ENCODE measurements at places on chromosomes 5 and 9.

GRCh38 chr9:134560654-134561053 lies 80.9 kb upstream of the COL5A1 start:
- no peak for DNase-seq

DNA sequence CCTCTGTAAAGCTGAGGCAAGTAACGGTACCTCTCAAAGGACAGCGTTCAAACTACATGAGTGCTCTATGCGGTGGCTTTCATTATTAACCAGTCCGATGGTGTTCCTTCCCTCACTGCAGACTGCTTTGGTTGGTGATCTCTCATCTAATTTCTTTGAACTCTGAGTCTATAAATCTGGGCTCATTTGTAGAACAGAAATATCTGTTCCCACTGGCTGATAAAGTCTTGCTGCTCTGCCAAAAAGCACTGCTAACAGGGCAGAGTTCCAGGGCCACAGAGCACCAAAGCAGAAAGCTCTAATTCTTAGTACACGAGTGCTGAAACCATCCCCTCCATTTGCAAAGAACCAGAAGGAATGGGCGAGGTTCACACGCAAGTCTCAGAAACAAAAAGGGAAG lies 81.9 kb downstream of the MED27 start:
- no peak for DNase-seq

DNA sequence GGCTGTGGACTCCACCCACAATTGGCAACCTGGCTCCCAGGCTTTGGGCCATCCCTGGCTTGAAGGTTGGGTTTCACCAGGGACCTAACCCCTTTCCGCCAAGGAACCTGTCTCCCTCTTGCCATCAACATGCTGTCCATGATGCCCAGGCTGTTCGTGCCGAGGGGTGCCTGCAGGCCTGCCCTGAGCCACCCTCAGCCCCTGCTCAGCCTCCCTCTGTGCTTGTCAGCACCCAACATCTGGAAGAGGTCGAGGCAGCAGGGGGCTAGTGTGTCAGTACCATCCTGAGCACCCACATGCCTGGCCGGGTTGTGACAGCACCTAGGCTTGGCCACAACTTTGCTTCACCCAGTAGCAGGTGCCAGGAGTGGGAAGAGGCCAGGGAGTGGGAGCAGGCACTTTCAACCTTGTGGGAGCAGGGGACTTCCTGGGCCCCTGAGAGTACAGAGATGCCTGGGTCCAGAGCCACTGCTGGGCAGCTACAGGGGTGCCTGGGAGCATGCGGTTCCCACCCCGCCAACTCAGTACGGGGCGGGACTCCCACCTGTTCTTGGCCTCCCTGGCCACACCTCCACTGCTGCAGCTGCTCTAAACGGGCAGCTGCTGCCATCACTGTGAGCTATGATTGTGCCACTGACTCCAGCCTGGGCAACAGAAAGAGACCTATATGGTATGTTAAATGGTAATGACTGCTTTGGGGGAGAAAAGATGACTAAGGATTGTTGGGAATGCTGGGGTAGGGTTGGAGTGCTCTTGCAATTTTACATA lies 6.3 kb downstream of the PDCD1LG2 start:
- DNase-seq, result no peak

DNA sequence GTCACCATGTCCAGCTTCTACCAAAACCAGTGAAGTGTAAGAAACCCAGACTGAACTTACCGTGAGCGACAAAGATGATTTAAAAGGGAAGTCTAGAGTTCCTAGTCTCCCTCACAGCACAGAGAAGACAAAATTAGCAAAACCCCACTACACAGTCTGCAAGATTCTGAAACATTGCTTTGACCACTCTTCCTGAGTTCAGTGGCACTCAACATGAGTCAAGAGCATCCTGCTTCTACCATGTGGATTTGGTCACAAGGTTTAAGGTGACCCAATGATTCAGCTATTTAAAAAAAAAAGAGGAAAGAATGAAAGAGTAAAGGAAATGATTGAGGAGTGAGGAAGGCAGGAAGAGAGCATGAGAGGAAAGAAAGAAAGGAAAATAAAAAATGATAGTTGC lies 19.8 kb downstream of the IL7R start:
- DNase-seq, result no peak

DNA sequence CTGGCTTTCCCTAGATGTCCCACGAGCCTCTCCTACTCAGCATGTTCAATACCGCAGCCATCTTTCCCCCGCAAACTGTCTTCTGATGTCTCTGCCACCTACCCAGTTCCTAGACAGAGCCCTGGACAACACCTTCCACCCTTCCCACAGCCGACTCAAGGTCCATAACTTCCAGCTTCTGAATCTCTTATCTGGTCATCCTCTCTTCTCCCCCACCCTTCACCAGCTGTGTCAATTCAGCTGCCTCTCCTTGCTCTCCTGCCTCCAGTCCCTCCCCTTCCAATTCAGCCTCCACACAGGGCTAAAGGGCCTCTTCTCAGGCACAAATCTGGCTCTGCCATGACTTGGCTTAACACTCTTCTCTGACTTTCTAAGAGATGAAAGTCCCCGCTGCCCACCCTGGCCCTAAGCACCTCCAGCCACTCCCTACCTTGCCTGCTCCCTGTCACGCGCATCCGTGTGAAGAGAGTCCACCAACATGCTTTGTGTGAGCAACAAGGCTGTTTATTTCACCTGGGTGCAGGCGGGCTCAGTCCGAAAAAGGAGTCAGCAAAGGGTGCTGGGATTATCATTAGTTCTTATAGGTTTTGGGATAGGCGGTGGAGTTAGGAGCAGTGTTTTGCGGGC lies 25.2 kb downstream of the AQP7 start:
- no peak for DNase-seq

- no peak for DNase-seq
Measured at GRCh38 chr9:119844431-119844830, 475.2 kb upstream of the BRINP1 start.

DNA sequence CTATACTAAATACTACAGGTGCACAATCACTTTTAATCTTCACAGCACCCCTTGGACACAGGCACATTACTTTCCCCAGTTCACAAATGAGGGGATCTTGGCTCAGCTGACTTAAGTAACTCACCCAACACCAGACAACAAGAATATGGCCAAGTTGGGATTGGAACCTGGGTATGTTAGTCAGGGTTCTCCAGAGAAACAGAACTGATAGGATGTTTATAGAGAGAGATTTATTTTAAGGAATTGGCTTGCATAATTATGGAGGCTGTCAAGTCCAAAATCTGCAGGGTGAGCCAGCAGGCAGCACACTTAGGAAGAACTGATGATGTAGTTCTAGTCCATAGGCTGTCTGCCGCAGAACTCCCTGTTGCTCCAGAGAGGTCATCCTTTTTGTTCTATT lies 312.9 kb downstream of the MAN2A1 start:
- DNase-seq, result no peak

GRCh38 chr5:159189310-159189709 lies 20.0 kb downstream of the RNF145 start:
- no peak for DNase-seq

- no peak for DNase-seq
Measured at GRCh38 chr5:7629561-7629960, 221.4 kb downstream of the CFAP90 start.

DNA sequence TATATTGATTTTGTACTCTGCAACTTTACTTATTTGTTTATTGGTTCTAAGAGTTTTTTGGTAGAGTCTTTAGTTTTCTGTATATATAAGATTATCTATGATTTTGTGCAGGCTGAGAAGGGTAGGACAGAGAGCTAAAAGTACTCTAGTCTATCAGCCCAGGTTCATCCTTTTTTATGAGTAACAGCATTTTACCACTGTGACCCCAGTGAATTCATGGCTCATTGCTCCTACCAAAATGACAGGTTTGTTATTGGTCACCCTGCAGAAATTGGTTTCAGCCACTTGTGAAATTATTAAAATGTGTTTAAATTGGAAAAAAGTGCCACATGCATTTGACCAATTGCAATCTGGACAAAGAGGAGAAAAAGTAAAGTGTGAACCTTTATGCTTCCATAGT lies 421.4 kb upstream of the DAB2 start:
- DNase-seq, result no peak

- DNase-seq, result no peak
Measured at GRCh38 chr9:130459941-130460669, 15.3 kb downstream of the ASS1 start.
